ENCODE measurements at places on chromosomes 1 and 21.

DNA sequence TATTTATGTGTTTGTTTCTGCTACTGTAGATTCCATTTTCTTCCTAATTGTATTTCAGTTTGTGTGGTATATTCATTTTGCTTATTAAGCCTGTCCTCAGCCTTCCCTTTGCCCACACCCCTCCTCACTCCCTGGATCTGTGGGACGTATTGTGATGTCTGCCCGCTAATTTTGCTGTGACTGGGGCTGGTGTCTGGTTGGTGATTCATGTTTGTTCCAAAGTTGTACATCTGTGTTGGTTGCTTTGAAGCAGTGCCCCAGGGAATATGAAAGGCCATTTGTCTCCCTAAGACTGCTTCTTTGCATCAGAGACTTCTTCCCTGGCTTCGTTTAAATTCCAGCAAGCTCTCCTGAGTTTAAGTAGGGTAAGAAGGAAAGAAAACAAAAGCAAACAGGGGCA is 289.5 kb upstream of the SGIP1 start:
- DNase-seq, result no peak

GRCh38 chr1:224736619-224737352 is 120.7 kb downstream of the CNIH3 start:
- no peak for DNase-seq

DNA sequence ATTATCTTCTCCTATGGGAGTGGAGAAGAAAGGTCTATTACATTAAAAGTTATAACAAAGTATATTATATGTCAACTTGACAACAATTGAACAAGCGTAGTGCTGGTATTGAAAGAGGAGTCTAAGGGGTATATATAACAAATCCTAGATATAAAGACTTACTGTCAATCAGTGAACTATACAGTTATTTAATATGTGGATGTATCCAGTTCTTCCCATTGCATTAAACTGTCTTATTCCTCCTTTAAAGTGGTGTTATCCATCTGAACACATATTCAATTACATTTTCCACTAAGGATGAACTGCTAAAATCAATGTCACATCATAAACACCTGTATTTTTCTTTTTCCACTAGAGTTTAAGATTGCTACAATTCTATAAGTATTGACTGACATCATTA is 438.8 kb downstream of the DPYD start:
- DNase-seq, result no peak

DNA sequence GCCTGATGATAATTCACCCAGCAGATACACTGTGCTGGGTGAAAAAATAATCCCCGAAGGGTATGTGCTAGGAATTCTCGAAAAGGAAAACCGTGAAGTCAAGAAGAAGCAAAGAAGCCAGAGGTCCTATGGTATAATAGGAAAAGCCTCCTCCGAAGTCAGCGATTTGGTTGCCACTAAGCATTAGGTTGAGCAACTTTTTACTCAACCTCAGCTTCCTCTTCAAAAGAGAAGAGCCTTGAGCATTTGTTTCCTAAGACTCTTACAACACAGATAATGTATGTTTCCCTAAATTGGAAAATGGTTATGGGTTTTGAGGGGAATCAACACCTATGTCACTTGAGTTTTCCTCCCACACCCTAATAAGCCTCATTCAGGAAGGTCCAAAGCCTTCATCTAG is 21.3 kb upstream of the MNDA start:
- DNase-seq, result no peak

- DNase-seq, result no peak
Measured at GRCh38 chr1:186404454-186405051, 28.9 kb downstream of the ODR4 start.

- DNase-seq, result no peak
Measured at GRCh38 chr1:35443768-35444518, 113.3 kb downstream of the KIAA0319L start.

GRCh38 chr1:50110151-50110550 is 1.4 kb downstream of the ELAVL4 start:
- DNase-seq, result no peak

- DNase-seq, result no peak
Measured at GRCh38 chr21:43892984-43893535, 28.0 kb downstream of the AGPAT3 start.

- DNase-seq, result peak; percentile 31
Measured at GRCh38 chr1:234926559-234927311, 201.9 kb downstream of the TOMM20 start.

- no peak for DNase-seq
Measured at GRCh38 chr1:26784023-26784871, 3.5 kb upstream of the PIGV start.

DNA sequence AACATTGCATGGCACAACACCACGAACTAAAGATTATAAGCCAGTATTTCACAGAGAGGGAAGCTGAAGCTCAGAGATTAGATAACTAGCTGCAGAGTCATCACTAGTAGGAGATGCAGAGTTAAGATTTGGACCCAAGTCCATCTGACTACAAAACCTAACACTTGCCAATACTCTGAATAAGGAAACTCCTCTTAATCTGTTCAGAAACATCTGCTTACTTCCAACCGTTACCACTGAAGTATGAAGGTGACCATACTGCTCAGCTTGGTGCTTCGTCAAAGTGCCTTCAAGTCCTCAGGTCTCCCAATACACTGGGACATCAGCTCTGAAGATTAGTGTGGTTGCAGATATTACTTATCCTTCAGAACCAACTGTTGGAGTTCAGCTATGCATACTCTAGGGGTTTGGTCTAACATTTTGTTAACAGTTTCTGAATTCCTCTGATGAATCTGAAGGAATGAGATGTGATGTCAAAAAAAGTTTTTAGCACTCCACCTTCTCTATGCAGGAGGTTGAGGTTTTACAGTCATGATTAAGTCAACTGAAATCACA is 179.6 kb downstream of the TPR start:
- DNase-seq, result no peak

DNA sequence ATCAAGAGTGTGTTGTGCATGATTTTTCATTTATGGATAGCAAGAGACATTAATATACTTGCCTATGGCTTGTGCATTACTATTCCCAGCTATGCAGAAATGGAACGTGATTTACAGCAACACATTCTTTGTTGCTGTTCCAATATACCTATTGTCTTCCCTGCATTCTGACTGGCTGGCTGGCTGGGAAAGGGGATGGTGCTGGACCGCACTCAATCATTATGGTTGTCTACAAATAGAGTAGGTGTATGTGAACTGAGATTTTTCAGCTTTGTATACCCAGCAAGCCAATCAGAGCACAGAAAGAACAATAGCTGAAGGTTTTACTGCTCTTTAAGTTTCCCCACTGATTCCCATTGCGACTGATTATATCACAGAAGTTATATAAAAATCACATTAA is 167.5 kb downstream of the ATG4C start:
- DNase-seq, result no peak

DNA sequence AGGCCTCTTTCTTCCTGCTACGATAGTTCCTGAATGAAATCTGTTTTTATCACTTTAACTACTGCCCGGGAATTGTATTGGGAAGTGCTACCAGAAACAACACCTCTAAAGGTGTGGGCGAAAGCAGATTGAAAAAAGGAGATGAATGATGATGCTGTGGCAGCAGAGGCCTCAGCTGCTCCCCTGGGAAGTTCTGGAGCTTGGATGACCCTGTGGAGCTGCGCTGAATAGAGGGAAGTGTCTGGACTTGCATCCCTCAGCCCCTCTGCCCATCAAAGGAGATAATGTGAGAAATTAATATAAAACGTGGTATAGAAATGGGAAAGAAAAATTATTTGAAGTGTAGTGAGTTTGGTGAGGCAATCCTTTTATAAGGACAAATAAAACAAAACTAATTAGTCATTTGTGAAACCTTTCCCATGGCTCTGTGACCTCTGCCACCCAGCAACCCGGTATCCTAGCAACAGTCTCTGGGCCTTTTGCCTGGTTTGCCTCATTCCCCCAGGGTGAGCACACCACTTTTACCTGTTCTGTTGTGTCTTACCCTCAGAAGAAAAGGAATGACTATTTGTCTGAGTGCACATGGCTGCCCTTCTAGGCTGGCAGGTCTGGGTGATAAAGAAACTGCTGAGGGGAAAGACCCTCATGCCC is 21.3 kb downstream of the OVAAL start:
- no peak for DNase-seq

DNA sequence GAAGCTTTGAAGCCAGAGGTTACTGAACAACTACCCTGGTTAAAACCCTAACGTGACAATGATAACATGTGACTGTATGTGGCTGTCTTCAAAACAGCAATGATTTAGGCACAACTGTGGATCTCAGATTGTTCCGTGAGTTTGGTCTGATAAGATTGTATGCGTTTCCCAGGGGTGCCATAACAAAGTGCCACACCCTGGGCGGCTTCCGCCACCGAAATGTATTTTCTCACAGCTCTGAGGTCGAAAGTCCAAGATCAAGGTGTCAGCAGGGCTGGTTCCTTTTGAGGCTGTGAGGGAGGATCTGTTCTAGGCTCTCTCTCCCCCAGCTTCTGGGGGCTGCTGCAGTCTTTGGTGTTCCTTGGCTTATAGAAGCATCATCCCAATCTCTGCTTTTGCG is 29.5 kb upstream of the ERG start:
- no peak for DNase-seq

DNA sequence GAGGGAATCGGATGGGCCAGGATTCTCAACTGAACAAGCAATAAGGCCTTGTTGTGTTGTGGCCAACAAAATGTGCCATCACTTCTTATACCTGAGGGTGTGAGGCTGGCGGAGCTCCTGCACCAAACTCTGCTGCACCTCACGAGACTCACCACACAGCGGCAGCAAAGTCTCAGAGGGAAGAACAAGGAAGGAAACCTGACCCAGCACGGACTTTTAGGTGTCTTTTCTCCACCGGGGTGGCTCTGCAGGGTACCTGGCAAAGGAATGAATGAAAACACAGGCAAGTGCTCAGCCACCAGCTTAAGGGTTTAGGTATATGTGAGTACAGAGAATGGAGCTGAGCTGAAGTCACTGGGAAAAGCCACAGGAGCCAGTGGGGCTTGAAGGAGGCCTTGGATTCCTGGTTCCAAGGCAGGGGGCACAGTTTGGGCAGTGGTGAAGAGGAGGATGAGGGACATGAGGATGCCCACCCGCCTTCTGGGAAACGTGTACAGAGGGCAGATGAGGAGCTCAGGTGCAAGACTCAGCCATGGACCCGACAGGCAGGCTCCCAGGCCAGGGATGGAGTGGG is 31.1 kb upstream of the HSD3B1 start:
- DNase-seq, result no peak

DNA sequence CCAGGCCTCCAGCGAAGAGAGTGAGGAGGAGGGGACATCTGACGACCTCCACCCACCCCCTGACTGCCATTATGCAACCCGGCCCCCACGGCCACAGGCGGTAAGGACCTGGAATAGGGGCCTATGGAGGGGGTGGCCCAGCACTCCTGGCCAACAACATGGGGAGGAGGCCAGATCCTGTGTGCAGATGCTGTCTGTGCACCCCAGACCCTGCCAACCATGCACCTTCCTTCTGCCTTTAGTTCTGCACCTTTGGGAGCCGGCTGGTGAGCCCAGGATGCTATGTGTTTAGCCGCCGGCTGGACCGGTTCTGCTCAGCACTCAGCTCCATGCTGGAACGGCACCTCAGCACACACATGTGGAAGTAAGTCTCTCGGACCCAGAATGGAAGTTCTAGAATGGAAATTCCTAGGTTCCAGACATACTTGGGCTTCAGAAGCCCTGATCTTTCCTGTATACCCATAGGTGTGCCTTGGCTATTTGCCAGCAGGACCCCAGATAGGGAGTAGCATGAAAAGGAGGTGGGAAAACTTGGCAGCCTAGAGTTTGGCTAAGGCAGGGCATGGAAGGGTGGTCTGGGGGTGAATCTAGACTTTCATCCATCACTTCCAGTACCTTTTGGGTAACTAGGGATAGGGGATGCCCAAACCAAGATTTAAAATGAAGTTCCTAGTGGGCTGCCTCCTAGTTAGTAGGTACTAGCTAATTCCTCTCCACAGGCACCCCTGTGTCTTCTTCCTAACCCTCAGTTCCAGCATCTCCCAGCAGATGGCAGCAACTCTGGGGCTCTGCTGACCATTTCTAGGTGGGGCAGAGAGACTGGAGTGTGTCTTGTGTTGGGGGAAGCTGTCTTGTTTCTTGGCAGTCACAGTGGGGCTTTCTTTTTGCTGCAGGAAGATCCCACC is 3.6 kb upstream of the CYB561D1 start:
- DNase-seq, result peak; percentile 76

DNA sequence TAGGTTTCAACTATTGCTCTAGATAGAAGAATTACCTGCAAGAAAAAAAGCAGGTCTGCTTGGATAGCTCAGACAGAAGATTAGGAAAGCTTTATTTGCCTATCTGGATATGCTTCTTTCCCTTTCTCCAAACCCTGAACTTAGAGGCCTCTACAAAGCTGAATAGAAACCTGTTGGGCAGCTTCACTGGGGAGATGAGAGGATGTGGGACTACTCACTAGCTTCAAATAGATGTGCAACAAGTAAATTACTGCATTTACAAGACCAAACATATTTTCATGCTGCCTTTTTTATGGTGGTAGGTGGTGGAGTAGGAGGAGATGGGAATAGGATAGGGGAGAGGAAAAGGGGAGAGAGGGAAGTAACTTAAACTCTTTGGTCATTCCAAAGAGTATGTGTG is 6.4 kb downstream of the CLCA2 start:
- DNase-seq, result no peak

GRCh38 chr1:54848134-54848948 is 38.7 kb downstream of the DHCR24 start:
- no peak for DNase-seq

- DNase-seq, result no peak
Measured at GRCh38 chr1:77126307-77126706, 92.9 kb downstream of the PIGK start.

DNA sequence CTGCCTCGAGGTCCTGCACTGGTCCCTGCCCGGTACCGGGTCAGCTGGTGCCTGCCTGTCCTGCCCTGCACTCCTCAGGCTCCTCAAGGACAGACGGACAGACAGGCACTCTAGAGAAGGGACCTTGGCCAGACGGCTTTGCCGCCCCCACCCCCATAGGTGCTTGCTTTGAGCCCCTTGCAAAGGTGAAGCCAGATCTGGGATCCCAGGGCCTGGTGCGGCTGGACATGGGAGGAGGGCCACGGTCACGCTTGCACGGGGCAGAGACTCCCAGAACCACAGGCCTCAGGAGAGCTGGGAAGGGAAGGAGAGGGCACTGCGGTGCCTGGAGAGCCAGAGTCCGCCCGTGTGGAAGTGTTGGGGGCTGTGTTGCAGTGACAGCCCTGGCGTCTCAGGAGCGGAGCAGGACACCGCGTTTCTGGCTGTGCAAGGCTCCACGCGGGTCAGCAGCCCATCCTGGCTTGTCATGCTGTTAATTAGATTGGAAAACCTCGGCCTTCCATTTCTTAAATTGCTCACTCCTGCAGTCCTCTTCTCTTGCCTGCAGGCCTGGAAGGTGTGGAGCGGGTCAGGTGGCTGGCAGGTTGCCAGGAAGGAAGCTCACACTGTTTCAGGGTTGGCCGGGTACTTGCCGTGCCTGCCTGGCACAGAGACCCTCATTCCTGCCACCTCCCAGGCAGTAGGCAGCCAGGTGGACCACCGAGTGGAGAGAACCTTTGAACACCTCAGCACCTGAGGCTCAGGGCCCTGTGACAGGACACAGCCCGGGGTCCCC is 16.3 kb downstream of the COL18A1 start:
- no peak for DNase-seq

Measured in activated T-cell treated with anti-CD3 and anti-CD28 coated beads, Interleukin-2, amount 50 U/mL, for 1 hour (primary cell).